ENCODE measurements at places on chromosomes 5 and 9. TPM values are rescaled to one million over a fixed set of nuclear protein-coding genes. Genes with fewer than 3 reads are reported as not detected.
A peak's percentile ranks its signal among the peaks of the same experiment; 100 is the strongest.

The PCDHB5 gene
- 4.2 TPM for total RNA-seq

The GLRA1 gene
- not detected for total RNA-seq

- ATAC-seq: peak; percentile 24
Observed at GRCh38 chr9:35114113-35114839, 1.4 kb downstream of the ATOSB start.

DNA sequence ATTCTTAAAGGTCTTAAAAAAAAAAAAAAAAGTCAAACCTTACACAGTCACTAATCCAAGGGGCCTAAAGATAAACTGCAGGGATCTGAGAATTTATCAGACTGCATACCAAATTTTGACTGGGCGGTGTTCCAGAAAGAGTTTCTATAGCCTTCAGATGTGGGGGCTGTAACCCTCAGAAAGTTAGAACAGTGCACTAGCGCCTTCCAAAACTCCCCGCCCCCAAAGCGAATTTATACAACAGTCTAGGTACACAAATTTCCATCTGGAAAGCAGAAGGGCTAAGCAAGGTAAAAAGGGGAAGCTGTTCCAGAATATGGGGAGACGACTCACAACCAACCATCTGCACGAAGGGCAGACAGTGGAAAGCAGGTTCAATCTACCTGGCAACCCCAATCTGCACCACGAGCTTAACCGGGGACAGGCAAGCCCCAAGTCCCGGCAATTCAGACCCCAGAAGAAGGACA is 813 bp downstream of the ERMP1 start:
- no peak for ATAC-seq

GRCh38 chr9:38074441-38074961 is 5.5 kb upstream of the SHB start:
- peak; percentile 27 for ATAC-seq

- ATAC-seq: no peak
Observed at GRCh38 chr9:99811172-99811571, 10.5 kb upstream of the NR4A3 start.

DNA sequence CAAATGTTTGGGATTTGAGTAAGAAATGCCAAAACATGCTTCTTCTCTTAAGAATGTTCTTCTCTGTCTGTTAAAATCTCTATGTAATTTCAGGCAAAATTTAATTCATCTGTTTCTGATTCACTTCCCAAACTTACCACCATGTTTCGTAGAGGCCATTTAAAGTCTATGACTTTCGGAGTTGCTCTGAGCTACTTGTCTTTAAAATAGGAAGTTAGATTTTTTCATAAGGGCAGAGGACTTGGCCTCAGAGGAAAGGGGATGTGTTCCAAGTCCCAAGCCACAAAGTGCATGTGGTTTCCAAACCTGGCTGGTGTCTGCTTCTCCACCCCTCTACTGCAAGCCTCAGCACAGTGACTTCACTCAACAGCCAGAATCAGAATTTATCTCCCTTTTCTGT is 111.3 kb upstream of the ADRA1B start:
- ATAC-seq: peak; percentile 71

GRCh38 chr5:98108497-98108896 is 665.0 kb upstream of the RGMB start:
- no peak for ATAC-seq

GRCh38 chr9:94183240-94183999 is 75.7 kb upstream of the ZNF169 start:
- no peak for ATAC-seq

- ATAC-seq: no peak
Observed at GRCh38 chr9:1708219-1708618, 306.9 kb upstream of the SMARCA2 start.

DNA sequence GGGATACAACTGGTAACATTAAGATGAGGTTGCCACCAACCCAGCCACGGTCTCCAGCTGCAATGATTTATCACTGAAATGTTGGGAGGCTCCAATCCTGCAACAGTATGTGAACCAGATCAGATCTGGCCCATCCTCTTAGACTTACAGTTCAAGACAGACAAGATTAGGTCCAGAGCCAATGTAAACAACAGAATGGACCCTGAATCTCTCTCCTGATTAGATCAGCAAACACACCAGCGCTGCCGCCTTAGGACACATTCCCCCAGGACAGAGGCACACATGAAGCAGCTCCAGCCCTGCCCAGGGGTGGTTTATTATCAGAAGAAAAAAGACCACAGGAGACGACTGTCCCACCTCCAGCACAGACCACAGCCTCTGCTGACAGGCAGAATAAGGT is 82.1 kb downstream of the SLIT3 start:
- ATAC-seq: no peak

DNA sequence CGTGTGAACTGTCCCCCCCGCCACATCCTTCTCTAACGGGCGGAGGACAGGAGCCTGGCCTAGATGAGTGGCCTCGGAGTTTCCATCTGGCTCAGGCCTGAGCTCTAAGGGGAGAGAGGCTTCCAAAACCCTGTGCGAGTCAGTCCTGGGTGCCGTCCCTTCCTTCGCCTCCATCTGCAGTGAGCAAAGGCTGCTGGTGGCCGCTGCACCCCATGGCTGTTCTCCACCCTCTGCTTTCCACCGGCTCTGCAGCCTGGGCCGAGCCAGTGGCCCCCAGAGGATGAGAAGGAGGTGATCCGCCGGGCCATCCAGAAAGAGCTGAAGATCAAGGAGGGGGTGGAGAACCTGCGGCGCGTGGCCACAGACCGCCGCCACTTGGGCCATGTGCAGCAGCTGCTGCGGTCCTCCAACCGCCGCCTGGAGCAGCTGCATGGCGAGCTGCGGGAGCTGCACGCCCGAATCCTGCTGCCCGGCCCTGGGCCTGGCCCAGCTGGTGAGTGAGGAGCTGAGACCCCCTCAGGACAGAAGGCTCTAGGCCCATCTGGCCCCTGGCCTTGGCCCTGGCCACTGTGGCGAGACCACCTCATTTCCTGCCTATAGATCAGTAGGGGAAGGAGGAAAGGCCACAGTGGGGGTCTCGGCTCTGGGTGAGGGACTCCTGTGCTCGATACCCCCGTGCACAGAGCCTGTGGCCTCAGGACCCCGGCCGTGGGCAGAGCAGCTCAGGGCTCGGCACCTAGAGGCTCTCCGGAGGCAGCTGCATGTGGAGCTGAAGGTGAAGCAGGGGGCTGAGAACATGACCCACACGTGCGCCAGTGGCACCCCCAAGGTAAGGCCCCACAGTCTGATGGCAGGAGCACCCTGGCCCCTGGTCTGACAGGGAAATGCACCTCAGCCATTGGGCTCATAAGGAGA is 3.0 kb downstream of the PKN3 start:
- no peak for ATAC-seq

GRCh38 chr9:114117996-114118830 is 19.1 kb upstream of the KIF12 start:
- no peak for ATAC-seq

Measured in gastroesophageal sphincter (tissue), 4 donors.